Amygdala (tissue), 56 donors: ENCODE measurements at places on chromosomes 13 and 19.

- no peak for DNase-seq
Measured at GRCh38 chr13:112248862-112249592, 127.1 kb upstream of the SPACA7 start.

DNA sequence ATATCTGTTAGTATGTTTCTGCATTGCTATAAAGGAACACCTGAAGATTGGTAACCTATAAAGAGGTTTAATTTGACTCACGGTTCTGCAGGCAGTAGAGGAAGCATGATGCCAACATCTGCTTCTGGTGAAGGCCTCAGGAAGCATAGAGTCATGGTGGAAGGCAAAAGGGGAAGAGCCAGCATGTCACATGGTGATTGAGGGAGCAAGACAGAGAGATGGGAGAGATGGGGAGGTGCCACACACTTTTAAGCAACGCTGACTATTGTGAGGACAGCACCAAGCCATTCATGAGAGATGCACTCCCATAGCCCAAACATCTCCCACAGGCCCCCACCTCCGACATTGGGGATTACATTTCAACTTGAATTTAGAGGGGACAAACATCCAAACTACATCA lies 32.8 kb downstream of the COG6 start:
- DNase-seq = no peak

DNA sequence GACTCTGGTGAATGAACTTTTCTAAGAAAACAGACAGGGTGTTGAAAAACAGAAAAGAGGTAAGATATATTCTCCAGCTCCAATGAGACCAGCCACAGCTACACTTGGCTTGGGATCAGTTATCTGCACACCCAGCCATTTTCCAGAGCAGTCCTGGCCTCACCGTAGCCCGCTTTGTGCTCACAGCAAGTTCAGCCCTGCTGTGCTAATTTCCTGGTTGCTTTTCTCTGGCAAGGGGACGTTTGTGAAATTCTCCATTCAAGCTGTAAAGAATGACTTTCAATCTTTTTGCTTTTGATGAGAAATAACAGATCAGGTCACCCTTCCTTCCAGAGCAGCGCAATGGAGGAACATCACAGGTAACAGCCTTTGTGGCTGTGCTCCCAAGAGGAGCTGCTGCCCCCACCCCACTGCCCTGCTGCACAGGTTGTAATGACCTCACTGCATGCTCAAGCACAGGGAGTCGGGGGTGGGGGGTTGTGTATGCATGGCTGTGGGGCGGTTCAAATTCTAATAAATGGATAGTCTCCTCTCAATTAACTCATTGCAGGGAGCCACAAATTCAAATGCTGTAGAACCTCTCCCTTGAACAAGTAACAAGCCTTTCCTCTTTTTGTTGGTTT lies 516.6 kb upstream of the NBEA start:
- DNase-seq = no peak

DNA sequence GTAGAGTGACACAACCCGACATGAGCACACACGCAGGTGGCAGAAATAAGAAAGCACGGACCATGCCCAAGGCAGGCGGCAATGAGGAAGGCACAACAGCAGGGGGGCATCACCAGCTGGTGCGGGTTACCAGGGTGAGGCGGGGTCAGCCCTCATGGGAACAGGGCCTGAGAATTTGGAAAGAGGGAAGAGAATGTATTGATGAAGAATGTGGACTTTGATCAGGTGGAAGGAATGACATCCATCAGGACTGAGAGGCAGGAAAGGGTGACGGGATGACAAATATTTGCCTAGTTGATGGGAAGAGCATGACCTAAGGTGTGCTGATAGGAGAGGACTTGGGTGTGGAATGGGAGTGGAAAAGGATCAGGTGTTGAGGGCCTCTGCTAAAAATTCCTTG lies 177.5 kb downstream of the ABCC4 start:
- DNase-seq = no peak

GRCh38 chr19:2033825-2034159 lies 17.3 kb downstream of the MKNK2 start:
- DNase-seq = no peak

DNA sequence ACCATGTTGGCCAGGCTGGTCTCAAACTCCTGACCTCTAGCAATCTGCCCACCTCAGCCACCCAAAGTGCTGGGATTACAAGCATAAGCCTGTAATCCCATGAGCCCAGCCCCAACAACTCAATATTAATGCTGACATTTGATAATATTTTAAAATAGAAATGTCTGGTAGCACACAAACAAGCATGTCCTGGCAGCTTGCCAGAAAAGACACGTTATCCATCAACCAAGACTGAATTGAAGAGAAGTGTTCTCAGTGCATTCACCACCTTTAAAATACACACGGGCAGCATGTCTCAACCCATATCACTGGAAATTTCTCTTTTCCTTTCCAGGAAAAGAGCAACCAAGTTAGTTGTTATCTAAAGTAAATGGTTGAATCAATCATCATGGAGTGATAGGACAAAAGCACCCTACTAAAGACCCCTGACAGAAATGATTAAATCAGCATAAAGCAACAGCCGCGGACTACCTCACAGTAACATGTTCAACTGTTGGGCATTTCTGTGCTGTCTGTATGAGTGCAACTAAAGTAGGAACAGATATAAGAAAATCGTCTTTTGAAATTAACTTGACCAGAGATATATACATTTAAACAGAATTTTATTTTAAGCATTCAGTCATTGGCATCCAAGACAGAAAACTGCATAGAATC lies 25.0 kb downstream of the LHFPL6 start:
- no peak for DNase-seq

DNA sequence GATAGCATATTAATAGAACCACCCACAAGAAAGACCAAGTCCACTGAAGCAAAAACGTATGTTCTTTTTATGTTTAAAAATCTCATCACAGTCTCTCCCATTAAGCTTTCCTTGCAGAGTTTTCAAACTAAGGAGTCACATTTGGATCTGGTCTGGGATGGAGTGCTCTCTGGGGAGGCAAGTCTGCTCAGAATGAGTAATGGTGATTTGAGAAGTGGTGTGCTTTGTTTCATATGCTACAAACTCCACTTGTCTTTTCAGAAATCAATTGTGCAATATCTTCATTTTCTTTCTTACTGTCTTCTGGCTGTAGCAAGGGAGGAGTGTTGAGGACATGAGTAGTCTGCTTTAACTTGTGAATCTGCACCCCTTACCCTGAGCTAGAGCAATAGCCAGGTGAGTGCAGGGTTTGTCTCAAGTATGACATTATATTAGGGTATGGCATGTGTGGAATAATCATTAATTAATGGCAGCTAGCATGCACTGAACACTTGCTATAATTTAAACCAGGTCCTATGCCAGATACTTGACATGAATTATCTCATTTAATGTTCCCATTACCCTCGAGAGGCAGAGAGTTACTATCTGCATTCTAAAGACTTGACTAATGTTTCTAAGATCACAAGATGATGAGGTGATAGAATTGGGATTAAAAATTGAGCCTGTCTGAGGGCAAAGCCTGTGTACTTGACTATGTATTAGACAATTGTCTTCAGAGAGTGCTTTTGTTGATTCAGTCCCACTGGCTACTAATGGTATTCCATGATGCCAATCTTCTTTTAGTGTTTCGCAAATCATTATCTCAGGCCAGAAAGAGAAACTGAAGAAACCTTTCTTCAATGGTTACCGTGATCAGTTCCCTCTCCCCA lies 171.8 kb downstream of the GPC6 start:
- DNase-seq = no peak

DNA sequence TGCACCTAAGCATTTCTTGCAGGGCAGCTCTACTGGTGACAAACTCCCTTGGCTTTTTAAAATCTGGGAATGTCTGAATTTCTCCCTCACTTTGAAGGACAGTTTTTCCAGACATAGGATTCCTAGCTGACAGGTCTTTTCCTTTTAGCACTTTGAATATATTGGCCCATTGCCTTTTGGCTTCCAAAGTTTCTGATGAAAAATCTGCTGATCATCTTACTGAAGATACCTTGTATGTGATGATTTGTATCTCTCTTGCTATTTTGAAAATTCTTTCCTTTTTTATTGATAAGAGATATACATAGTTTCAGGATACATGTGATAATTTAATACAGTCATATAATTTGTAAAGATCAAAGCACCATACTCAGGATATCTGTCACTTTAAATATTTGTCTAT lies 211.1 kb downstream of the ZIC5 start:
- DNase-seq = no peak

DNA sequence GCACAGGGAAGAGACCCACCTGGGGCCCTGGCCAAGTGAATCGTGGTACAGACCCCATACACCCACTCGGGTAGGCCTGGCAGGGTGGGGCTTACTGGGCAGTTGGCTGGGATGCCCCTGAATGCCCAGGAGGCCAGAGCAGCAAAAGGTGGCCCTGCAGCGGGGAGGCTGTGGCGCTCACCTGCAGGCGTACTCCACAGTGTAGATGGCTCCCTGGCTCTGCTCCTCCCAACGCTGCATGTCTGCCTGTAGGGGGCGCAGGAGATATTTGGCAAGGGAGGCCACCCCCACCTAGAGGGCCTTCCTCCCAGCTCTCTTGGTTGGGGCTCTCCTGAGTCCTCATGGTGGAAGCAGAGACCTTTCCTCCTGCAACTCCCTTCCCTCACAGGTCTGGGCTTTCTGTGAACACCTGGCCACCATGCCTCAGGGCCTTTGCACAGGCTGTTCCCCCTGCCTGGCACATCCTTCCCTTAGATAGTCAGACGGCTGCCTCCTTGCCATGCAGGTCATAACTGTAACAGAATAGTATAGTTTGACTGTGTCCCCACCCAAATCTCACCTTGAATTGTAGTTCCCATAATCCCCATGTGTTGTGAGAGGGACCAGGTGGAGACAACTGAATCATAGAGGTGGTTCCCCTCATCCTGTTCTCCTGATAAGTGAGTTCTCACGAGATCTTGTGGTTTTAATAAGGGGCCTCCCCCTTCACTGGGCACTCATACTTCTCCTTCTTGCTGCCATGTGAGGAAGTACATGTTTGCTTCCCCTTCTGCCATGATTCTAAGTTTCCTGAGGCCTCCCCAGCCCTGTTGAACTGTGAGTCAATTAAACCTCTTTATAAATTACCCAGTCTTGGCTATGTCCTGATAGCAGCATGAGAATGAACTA lies 5.9 kb downstream of the BORCS8 start:
- DNase-seq = no peak

DNA sequence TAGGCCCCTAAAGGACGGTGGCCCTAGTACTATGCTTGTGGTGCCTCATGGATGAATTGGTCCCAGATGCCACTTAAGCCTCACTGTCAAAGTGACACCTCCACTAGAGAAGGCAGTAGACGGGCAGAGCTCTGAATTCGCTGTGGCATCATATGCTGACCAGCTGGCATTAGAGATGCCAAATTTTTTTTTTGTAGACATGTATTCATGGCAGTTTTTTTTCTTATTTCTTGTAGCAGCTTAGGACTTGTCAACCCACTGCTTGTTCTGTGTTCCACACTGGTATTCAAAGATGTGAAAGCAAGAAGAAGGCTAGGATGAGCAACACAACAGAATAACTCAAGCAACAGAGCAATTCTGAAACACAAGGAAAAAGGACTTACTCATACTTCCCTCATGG lies 212.5 kb downstream of the DLEU7 start:
- no peak for DNase-seq

DNA sequence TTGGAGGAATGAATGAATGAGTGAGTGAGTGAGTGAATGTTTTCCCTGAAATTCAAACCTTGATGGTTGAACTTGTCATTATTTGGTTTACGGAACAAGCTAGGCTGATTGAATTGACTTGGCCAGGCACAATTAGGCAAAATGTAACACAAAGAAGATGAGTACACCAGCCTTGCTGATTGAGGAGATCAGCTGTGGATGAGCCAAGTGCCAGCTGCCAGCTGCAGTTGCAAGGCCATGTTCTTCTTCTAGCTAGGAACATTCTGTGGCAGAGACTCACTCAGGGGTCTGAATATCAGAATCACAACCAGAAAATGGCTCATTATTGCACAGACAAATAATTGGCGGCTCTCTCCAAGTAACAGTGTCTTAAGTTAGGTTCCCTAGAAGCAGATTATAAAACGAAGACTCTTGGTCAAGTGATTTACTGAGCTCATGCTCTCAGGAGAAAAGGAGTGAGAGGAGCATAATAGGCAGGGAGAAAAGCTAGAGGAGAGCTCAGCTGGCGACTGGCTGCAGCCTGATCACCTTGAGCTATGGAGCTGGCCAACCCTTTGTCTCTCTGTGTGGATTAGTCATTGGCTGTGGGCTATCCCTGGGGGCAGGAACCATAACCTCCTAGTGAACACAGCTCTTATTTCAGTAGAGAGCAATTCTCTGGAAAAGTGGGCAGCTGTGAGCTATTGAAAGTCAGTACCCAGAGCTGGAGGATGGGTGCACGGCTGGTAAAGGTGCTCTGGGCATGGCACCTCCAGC lies 225.3 kb upstream of the SERP2 start:
- DNase-seq = peak; percentile 23

DNA sequence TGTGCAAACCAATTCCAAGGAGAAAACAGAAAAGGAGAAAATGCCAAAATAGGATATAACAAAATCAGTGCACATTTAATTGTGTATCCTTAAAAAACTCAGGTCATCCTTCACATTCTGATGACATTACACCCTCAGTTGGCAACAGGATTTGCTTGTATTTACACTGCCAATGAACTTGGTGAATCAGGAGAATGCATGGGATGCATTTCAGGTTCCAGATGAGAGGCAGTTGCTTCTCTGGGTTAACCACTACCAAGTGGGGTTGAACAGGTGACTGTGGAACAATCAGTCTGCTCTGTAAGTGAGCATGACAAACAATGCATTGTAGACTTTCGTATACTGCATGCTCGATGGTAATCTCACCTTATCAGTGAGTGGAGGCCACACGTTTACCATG lies 79.1 kb downstream of the STARD13 start:
- no peak for DNase-seq

GRCh38 chr19:7982103-7982502 lies 23.3 kb downstream of the ELAVL1 start:
- DNase-seq = no peak

- DNase-seq = no peak
Measured at GRCh38 chr19:18742838-18743783, 48.0 kb downstream of the COMP start.

GRCh38 chr13:44011036-44011435 lies 131.3 kb downstream of the LACC1 start:
- no peak for DNase-seq

- DNase-seq = no peak
Measured at GRCh38 chr19:15010501-15011300, 31.0 kb upstream of the SLC1A6 start.

- DNase-seq = no peak
Measured at GRCh38 chr13:101649488-101650126, 197.1 kb downstream of the ITGBL1 start.

DNA sequence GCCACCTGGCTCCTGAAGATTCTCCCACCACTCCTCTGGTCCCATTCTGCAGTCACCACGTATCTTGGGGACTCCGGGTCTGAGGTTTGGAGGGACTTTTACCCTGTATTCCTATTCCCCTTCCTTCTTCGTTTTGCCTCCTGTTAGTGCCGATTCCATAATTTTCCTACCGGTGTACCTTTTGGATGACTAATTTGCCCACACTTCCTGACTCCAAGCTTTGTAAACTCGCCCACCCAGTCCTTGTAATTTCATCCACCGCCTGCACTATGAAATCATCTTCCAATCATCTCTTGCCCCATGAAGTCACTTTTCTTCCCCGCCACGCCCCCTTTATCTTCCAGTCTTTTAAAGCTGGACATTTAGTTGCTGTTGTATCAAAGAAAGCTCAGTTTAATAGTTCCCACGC lies 572 bp downstream of the UCHL3 start:
- DNase-seq = no peak

- DNase-seq = no peak
Measured at GRCh38 chr13:109576331-109576813, 210.0 kb downstream of the IRS2 start.

- DNase-seq = no peak
Measured at GRCh38 chr19:9865732-9866501, 30.8 kb downstream of the PIN1 start.
